ENCODE measurements at places on chromosomes 5 and 9.

- DNase-seq, result no peak
Observed at GRCh38 chr9:13070612-13071595, 208.6 kb downstream of the MPDZ start.

- no peak for DNase-seq
Observed at GRCh38 chr5:124745007-124745927, 1.2 kb downstream of the ZNF608 start.

DNA sequence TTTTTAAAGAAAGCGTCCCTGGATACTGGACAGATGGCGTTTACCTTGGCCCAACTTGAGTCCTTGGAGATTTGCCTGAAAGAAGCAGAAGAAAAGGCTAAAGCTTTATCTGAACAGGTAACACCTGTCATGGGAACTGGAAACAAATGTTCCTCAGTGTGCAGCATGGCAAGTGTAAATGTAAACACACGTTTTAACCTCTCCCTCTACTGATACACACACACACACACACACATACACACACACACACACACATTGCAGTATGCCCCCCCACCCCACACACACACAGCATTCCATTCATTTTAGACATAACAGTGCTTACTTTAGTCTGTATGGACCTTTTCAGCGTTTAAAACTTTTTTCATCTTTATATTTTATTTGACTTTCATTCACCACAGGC, 51.1 kb downstream of the CCDC192 start:
- no peak for DNase-seq

DNA sequence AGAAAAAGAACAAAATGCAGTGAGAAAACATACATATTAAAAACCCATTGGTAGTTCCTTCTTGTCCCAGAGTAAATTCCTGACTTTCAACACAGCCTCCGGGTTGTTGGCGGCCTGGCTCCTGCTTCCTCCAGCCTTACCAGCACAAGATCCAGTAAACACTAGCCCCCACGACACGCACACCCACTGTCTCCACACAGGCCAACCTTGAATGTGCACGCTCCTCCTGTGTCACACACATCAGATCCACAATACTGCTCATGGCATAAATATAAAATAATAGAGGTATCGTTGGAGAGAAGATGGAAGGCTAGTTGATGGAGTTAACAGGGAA, 2.5 kb upstream of the SLC31A2 start:
- DNase-seq, result no peak

- no peak for DNase-seq
Observed at GRCh38 chr5:79346420-79346824, 110.5 kb downstream of the JMY start.

DNA sequence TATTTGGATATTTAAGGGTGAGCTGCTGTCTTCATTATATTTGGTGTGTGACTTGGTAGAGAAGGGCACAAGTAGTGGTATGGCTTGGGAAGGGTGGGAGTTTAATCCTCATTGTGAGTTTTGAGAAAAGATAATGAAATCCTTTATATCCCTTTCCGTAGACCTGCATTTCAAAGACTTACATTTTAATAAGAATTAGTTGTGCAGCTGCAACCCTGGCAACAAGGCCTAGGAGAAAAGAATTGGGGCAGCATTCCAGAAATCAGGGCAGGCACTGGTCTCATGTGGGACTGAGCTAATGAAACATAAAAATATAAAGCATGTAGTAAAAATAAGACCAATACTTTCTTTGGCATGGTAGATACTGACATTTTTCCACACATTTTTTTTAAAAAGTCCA, 60.5 kb downstream of the CDC42SE2 start:
- no peak for DNase-seq

GRCh38 chr5:78879516-78879915, 105.6 kb downstream of the ARSB start:
- no peak for DNase-seq

DNA sequence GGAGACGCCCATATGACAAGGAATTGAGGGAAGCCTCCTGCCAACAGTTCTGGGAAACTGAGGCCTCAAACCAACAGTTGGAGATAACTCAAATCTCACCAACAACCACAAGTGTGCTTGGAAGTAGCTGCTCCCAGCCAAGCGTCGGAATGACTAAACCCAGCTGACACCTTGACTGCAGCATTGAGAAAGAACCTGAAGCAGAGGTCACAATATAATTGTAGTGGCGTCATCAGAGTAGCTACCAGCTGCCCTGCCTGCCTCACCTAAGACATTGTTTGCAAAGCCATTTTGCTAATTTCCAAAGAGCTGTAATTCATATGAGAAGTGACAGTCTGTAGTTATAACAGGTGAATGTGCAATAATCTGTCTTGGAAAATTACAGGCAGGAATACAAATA, 40.8 kb upstream of the ANKRD31 start:
- DNase-seq, result peak; percentile 88

GRCh38 chr9:36849943-36850342, 184.1 kb downstream of the PAX5 start:
- DNase-seq, result no peak

DNA sequence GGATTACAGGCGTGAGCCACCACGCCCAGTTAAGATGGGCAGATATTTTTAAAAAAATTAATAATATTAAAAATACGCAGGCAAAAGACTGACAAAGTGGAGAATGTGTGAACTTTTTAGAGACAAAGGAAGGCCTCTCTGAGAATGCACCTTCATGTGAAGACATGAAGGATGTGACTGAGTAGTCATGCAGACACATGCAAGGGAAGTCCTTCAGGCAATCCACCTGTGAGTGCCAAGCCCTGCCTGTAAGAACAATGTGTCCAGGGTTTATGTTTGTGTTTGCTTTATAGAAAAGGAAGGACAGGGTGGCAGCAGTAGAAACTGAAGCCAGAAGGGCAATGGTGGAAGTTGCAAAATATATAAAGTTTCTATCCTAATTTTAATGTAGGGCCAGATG, 169.2 kb downstream of the EDIL3 start:
- DNase-seq, result no peak

GRCh38 chr9:88782931-88783710, 208.1 kb upstream of the S1PR3 start:
- no peak for DNase-seq

DNA sequence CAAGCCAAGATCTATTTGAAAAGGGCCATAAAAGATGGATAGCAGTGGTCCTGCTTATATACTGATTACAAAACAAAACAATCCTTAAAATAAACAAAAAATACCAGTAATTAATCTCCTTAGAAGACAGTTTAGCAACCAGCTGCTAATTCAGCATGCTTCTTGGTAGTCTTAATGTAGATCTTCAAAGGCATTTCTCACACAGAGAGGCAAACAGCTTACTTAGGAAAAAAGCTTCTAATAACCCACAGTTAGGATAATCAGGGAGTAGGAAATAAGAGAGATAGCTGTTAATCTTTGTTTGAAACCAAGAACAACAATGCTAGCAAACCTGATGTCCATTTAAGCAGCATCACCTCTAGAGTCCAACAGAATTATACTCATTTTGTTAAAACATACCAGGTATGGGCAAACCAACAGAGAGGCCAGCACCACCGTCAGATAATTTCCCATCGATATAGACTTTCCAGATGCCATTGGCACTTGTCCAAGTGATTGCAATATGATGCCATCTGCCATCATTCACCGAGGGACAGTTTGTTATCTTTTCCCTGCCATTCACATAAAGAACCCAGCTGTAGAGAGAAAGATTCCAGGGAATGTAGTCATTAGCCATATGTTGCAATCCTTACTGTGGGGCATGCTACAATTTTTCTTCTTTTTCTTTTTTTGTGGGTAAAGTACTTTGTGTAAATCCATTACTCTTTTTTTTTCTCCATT, 105.6 kb upstream of the TXNDC8 start:
- DNase-seq, result no peak

GRCh38 chr9:109320331-109320741, 523 bp downstream of the EPB41L4B start:
- no peak for DNase-seq

GRCh38 chr9:15524845-15525455, 14.2 kb upstream of the PSIP1 start:
- DNase-seq, result no peak

DNA sequence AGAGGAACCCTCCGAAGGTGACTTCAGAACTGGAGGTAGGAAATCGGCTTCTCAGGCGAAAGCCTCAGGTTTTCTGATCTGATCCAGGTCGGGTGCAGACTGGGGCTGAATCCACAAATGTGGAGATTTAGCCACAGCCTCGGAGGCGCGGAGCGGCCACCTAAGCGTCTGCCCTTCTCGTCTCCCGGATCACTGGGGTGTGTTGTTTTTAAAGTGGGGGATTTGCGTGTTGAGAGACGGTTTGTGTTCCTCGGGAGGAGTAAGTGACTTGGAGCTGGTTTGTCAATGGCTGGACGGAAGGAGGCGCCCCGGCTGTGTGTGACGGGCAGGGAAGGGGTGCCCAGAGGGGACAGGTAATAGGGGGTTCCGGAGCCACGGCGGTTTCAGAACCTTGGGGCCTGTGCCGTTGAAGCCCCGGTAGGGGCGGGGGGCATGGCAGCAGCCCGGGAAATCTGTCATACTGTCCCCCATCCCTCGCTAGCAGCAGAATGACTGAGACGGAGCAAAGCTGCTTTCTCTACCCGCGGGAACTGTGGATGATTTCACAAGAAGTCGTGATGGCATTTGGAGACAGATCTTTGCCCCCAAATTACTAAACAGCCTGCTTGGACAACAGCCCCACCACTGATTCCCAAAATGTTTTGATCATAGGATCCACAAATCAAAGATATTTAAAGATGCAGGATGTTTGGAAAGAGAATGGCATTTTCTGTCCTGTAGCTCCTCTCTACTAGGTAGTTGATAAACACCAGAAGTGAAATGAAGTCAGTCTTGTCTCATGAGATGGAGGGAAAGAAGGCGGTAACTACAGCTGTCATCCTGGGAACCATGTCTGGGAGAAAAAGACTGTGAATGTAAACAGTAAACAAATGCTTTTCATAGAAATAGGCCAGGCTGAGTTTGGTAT, 216.5 kb downstream of the PDZD2 start:
- no peak for DNase-seq

DNA sequence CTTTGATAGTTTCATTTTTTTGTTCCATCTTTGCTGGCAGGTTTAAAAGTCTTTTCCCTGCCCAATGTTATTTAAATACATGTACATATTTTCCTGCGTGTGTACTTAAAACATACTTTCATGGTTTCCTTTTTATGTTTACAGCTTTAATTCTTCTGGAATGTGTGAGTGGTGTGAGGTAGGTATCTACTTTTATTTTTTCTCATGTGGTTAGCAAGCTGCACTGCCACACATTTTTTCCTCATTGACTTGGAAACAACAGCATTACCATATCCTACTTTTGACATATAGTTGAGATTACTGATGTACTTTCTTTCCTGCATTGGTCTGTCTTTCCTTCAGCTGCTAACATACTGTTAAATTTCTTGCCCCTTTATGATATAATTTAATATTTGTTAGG, 51.4 kb upstream of the COL15A1 start:
- DNase-seq, result no peak

Data from NCI-H1436 treated with DMSO at 0.1 percent for 48 hours (cell line).